ENCODE measurements at places on chromosomes 3 and 15.

GRCh38 chr15:34732430-34732829 lies 22.4 kb downstream of the GJD2 start:
- no peak for DNase-seq

- DNase-seq = no peak
Observed at GRCh38 chr3:65720989-65721737, 317.6 kb downstream of the MAGI1 start.

DNA sequence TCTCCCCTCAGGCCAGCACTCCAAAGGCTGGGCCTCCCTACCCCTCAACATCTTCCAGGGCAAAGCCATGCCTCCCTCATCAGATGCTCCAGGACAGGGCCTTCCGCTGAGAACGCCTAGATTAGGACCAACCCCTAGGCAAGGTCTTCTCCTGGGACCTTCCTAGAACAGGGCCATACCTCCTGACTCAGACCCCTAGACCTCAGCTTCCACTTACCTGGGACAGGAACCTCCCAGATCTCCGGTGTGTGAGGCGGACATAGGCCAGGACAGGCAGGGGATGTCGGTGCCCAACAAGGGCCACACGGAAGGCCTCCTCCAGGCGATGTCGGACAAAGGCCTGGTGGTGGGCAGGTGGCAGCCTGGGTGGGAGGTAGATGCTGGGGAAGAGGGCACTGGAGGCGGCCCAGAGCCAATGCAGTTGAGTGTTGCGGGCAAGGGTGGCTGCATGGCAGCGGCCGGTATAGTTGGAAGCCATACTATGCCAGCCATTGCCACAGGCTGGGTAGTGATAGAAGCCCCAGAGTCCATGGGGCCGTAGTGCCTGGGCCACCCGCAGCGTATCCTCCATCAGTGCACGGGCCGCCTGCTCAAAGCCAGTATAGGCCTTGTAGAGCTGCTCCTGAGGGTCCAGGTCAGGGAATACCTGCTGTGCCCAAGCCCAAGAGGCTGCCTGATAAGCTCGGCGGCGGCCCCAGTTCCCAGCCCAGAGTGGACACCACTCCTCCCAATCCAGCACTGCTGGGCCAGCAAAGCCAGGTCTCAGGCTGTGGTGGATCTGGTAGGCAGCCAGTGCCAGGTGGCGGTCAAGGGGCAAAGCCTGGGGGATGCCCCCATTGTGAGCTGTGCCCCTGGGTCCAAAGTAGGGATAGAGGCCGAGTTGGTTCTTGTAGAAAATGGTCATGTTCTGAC lies 2.5 kb upstream of the IFRD2 start:
- DNase-seq = no peak

DNA sequence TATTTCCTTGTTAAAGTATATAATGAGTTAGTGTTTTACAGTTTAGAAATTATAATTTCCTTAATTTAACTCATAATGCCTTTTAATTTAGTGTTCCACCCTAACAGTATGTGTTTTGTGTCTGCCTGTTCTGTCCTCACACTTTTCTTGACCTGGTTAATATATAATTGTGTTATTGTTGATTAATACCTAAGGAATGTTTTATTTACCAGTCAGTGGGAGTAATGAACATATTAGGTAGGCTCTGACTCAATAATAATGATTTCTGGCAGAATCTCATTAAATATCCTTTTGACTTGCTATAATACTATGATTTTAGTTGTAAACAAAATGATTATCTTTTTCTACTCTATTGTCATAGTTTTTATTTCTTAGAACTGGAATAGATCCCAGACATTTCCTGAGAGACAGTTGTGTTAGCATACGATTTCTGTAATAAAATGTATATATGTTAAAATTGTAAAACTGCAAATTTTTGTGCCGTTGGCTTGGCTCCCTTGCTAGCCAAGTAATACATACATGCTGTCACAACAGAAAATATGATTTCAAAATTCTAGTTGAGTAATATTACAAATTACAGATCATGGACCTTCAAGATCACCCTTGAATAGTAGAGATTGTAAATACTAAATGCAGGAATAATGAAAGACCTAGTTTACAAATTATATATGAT lies 51.9 kb downstream of the RASA2 start:
- DNase-seq = no peak

DNA sequence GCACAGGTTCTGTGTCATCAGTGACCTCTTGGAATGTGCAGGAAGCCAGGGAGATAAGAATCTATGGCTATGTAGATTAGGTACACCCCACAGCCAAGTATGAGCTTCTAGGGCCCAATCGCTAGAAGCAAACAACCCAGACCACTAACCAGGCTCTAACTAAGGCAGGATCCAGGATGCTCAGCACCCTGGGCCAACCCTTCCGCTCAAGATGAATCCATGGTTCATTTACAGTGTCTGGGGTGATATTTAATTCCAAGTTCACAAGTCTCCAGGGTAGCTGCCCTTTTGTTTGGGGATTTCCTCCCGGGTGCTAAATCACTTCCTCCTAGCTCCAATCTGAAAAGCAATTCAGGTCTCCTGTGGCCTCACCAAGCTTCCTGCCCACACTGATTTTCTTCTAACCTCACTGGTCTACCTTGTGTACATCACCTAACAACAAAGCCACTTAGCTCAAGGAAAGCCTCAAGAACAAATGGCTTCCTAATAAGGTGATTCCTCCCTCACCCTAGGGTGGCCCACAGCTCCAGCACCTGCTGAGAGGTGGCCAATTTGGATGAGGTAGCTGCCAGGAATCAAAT lies 2.4 kb downstream of the EHD4 start:
- DNase-seq = no peak

GRCh38 chr15:97718509-97718908 lies 242.0 kb upstream of the ARRDC4 start:
- DNase-seq = no peak

DNA sequence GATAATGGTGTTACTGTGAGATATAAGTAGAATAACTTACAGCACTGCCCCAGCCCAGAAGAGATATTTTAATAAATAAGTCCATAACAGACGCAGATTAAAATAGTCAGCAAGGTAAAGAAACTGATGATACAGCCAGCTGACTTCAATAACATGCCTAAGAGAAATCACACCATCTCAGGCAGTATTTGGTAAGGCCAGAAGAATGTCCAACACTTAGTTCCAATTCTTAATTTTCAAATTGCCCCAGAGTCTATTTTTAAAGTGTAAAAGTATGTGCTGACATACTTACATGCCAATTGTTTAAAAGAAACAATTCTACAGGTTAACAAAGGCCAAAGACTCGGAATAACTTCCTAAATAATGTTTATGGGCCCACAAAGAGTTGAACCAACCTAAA lies 1.6 kb downstream of the GNB4 start:
- peak; percentile 2 for DNase-seq

DNA sequence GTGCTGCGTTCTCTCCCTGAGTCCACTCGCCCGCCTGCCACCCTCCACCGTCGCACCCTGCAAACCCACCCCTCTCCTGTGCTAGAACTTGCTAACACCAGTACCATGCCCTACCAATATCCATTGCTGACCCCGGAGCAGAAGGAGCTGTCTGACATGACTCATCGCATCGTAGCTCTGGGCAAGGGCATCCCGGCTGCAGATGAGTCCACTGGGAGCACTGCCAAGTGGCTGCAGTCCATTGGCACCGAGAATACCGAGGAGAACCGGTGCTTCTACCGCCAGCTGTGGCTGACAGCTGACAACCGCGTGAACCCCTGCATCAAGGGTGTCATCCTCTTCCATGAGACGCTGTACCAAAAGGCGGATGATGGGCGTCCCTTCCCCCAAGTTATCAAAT lies 4.9 kb upstream of the ALAS1 start:
- peak; percentile 58 for DNase-seq

GRCh38 chr15:25727116-25727515 lies 136.0 kb downstream of the ATP10A start:
- DNase-seq = no peak

- no peak for DNase-seq
Observed at GRCh38 chr3:184805351-184806038, 6.5 kb upstream of the VPS8 start.

GRCh38 chr3:112126511-112126911 lies 6.5 kb downstream of the GCSAM start:
- no peak for DNase-seq

- no peak for DNase-seq
Observed at GRCh38 chr3:69130689-69131088, 8.3 kb upstream of the LMOD3 start.

DNA sequence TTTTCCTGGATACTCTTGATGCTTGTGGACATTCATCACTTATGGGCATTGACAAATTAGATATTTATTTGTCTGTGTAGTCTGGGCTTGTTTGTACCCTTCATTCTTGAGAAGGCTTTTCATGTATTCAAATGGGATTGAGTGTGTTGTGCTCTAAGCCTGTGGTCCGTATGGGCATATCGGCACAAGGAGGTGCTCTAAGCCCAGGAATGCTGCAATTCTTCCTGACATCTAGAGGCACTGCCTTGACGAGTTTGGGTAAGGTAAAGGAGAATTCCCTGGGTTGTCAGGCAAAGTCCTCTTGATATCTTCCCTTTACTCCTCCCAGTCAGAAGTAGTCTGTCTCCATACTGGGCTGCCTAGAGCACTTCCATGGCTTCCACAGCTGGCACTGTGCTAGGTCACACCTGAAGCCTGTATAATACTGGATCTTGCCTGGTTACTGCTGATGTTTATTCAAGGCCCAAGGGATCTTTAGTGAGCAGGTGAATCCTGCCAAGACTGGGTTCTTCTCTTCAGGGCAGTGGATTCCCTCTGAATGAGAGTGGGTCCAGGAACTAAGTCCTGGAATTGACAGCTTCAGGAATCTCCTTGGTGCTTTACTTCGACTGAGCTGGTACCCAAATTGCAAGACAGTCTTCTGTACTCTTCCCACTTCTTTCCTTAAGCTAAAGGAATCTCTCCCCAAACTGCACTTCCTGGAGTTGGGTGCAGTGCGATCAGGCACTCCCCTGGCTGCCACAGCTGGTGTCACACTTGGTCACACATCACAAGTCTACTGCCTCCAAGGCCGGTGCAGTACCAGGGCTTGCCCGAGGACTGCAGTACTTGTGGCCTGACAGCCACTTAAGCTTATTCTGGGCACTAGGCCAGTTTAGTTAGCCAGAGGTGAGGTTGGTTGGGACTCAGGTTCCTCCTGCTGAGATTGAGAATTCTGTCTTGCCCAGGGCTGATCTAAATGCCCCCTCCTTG lies 46.0 kb downstream of the GALK2 start:
- peak; percentile 82 for DNase-seq

- no peak for DNase-seq
Observed at GRCh38 chr15:64305261-64305660, 50.7 kb downstream of the CSNK1G1 start.

GRCh38 chr3:169085827-169086226 lies 577.7 kb downstream of the MECOM start:
- no peak for DNase-seq

GRCh38 chr3:60277361-60277800 lies 973.9 kb downstream of the FHIT start:
- DNase-seq = no peak

- no peak for DNase-seq
Observed at GRCh38 chr15:92178911-92179310, 214.8 kb upstream of the ST8SIA2 start.

DNA sequence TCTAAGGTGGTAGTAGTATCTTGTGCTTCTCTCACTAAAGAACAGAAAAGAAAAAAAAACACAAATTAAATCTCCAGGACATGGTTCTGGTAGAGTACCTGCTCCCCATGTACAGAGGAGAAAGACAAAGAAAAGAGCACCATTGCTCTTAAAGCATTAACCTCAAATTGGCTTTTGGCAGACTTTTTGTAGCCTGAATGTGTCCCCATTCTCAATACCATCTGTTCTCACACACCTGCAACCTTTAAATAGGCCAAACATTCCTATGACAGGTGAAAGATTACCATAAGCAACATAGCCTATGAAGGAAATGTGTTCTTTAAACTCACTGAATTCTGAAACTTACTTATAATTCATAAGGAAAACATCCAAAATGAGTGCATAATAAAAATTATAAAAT lies 68.0 kb downstream of the TIPARP start:
- no peak for DNase-seq

- no peak for DNase-seq
Observed at GRCh38 chr3:176964661-176965060, 232.6 kb downstream of the TBL1XR1 start.

DNA sequence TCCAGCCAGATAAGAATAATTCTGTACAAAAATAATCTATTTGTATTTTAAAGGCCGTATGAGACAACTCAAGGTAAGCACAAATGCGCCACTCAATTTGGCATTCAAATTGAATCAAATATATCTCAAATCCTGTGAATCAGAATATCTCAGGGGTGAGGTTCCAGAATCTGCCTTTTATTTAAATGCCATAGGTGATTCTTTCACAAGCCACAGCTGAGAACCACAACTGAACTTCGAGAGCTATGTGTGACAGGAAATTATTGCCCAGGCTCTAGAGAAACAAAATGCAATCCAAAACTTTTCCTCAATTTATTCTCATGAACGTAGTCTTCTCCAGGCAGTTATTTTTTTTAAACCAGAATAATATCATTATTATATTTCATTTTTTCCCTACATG lies 11.9 kb downstream of the ATP8B4 start:
- no peak for DNase-seq

GRCh38 chr15:86877171-86877631 lies 797.5 kb downstream of the AGBL1 start:
- DNase-seq = no peak

DNA sequence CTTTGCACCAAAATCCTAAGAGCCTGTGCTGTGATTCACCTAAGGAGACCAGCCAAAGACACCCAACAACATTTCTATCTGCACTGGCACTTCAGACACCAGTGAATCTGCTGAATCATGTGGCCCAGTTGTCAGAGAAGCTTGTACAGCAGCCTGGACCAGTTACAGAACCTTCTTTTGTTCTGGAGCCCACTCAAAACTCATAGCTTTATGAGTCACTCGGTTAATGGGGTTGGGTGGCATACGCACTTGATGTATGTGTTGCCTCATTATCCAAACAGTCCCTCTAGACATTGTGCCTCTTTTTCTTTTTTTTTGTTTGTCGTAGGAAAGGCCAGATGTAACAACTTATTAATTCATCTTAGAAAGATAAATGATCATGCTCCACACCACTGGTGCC lies 25.6 kb upstream of the GOLGA6L2 start:
- DNase-seq = no peak

GRCh38 chr3:141246224-141246957 lies 14.8 kb downstream of the PXYLP1 start:
- DNase-seq = no peak

DNA sequence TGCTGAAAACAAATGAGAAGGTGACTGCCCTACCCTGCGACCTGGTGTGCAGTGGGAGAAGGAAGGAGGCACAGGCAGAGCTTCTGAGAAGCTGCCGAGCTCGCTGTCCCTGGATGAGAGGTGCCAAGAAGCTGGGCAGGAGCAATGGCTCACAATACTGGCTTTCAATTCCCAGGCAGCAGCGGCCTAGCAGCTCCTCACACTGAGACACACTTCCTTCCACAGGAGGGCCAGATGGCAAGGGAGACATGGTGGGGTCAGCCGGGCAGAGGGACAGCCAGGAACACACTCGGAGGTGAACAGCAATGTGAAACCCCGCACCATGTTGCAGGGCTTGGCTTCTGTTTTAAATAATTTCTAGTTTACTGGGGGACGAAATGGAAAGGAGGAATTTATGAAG lies 314.6 kb downstream of the EPHB1 start:
- no peak for DNase-seq

- DNase-seq = no peak
Observed at GRCh38 chr3:149145356-149145755, 15.9 kb downstream of the HPS3 start.

- DNase-seq = peak; percentile 55
Observed at GRCh38 chr15:40511472-40512133, 40.8 kb downstream of the CHST14 start.

- DNase-seq = no peak
Observed at GRCh38 chr3:1943395-1944118, 155.1 kb upstream of the CNTN4 start.

GRCh38 chr3:129424185-129424841 lies 4.1 kb downstream of the EFCAB12 start:
- DNase-seq = no peak

All from ACHN (cell line).